ENCODE measurements at places on chromosomes 2 and 18.

GRCh38 chr18:31497836-31498573, at the start of gene DSG2:
Gene DSG2, plus strand, starts transcription at chr18:31498177. Its CDS starts 75 bp downstream, at chr18:31498252.
- DNase-seq = no peak

DNA sequence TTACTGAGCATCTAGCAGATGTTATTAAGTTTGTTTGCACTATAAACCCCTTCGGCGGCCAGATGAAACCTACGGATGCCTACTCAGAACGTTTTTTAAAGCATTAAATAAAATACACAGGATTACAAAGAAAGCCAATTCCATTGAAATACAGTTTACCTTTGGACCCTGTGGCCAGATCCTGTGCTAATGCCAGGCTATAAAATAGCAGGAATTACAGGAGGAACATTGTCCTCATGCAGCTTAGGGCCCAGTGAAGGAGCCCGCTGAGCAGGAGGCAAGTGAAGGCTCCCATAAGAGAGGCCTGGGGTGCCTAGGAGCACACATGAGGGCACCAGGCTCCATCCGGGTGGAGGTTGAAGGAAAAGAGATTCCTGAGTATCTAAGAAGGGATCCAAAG, 310.4 kb downstream of the MTX2 start:
- DNase-seq = no peak

DNA sequence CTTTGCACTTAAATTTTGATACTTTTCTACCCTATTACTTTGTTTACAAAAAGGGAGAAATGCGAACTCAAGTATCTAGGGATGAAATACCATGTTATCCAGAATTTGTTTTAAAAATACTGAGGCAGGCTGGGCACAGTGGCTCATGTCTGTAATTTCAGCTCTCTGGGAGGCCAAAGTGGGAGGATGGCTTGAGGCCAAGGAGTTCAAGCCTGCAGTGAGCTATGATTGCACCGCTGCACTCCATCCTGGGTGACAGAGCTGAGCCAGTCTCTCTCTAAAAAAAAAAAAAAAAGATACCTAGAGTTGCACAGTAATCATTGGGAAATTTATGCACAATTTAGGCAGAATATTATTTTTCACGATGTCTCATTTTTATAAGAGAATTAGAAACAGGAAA, 12.4 kb upstream of the VAPA start:
- no peak for DNase-seq

DNA sequence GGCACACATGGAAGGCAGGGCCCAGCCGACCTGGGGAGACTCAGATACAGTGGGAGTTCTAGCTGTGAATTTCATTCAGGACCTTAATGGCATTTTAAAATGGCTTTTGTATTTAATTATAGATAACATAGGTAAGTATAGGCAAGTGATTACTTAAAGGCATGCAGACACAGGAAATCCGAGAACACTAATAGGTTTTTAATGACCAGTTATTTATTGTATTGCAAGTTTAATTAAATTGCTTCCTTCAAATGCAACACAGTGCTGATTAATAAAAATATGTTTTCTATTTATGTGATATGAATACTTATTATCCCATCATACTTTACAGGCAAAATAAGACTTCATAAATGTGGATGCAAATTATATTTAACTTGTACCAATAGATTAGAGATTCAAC, 19.7 kb upstream of the SH3RF3 start:
- DNase-seq = no peak

DNA sequence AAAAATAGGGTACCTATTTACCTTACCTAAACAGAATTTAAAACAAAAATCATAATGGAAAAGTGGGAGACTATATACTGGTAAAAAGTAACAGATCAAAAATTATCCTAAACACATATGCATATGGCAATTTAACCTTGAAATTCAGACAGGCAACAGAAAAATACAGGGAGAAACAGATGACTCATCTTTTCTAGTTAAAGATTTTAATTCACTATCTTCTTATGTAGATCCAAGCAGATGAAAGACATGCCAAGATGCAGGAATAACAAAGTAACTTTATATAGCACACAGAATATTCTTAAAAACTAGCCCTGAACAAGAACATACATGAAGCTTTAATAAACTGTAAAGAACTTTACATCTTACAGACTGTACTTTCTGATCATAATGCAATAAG, 30.9 kb downstream of the PRPF40A start:
- DNase-seq = no peak

GRCh38 chr2:235898766-235899165, 269.4 kb downstream of the GBX2 start:
- DNase-seq = no peak

DNA sequence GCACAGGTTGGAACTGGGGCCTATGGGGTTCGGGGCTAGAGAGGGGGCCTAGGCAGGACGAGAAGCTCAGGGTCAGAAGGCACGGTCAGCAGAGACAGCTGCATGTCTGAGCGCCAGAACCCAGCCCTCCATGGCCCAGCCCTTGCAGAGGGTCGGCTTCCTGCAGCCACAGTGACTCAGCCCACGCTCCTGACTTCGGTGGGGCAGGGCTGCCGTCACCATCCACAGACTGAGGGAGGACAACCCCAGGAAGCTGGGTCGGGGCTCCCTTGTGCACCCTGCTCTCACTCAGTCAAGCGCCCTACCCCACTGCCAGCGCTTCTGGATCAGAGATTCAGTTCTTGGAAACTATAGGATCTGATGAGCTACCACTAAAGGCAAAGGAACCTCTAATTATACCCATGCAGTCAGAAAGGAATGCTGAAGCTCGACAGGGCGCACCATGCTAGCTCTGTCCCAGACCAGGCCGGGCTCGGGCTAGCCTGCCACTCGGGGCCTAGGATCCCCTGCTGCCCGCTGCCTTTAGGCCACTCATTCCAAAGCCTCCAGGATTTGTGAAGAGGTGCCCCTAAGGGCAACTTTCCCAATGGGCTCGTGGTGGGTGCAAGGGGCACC, 3.0 kb downstream of the ACTR1B start:
- DNase-seq = peak; percentile 69

GRCh38 chr2:170298115-170298514, 120.2 kb downstream of the MYO3B start:
- no peak for DNase-seq

GRCh38 chr2:152555048-152555447, 162.2 kb downstream of the PRPF40A start:
- no peak for DNase-seq

GRCh38 chr2:85607268-85608215, 4.3 kb downstream of the C2orf68 start:
- DNase-seq = no peak

- no peak for DNase-seq
Observed at GRCh38 chr2:228913176-228913575, 357.9 kb downstream of the PID1 start.

DNA sequence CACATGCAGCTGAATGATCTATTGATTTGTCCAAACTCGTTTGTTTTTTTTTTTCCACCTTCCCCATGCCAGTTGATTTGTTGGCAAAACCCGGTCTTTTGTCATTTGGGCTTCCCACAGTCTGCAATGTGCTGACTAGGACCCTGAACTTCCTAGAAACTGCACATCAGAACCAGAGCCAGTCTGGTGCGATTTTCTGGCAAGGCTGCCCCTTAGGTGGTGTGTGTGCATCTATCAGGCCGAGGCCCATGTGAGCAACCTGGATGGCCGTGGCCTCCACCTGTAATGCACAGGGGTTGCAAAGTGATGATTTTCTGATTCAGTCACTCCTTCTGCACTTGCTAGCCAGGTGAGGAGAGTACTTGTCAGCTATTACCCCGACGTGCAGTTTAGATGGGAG, 47.8 kb downstream of the NCK2 start:
- no peak for DNase-seq

DNA sequence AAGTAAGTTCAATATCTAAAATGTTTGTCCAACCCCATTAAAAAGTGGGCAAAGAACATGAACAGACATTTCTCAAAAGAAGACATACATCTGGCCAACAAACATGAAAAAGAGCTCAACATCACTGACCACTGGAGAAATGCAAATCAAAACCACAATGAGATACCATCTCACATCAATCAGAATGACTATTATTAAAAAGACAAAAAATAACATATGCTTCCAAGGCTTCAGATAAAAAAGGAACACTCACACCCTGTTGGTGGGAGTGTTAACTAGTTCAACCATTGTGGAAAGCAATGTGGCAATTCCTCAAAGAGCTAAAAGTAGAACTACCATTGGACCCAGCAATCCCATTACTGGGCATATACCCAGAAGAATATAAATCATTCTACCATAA, 931.1 kb downstream of the LRP1B start:
- DNase-seq = no peak

DNA sequence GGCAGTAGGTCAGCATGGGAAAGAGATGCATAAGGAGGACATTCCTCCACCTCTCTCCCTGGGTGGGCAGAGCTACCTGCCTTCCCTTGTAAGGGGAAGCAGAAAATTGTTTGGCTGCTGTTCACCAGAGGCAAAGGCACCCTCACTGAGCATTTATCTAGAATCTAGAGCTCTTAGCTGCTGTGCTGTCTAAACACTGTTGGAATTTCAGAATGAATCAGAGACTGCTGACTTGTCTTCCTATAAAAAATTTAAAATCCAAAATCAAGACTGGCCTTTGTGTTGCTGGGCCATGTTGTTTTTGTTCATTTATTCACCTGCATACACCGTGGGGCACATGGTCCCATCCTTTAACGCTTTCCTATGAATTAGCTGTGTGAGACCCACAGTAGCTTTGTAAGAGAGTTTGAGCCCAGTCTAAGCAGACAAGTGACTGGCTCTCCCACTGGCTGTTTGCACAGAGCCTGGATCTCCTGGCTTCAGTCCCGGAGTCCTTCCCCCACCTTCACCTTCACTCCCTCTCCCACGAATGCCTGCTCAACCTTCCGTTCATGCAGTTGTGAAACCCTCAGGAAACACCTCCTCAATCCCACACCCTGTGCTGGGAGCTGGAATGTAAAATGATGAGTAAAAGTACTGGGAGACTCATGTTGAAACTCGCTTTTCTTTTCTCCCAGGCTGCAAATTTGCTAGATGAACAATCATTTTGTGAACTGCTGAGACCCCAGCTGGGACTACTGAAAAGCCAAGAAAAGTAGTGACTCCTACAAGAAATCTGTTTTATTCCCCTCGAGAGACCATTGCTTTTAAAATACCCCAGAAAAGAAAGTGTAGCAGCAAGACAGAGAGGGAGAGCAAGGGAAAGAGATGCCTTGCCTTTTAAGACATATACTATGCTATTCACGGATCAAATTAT, 76.2 kb downstream of the FAM168B start:
- DNase-seq = no peak

GRCh38 chr2:51918113-51918512, 886.2 kb upstream of the NRXN1 start:
- DNase-seq = no peak

- DNase-seq = no peak
Observed at GRCh38 chr2:9473985-9474360, 378 bp upstream of the IAH1 start.

GRCh38 chr18:28151434-28151833, 25.5 kb downstream of the CDH2 start:
- no peak for DNase-seq

DNA sequence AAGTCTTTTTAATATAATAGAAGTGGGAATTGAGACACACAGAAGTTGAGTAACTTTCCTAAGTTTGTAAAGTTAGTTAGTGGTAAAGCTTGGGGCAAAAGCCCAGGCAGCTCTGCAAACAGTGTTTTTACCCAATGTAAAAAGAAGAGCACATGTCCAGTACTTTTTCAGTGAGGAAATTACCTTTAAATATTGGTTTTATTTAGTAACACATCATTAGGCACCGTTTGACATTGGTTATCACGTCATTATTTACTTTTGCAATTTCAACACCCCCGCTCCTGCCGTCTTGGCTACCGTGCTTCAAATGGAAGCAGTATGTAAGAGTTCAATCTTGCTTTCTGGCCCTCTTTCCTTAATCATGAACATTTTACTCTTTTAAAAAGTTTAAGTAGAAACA, 807.9 kb downstream of the EPHA4 start:
- no peak for DNase-seq

DNA sequence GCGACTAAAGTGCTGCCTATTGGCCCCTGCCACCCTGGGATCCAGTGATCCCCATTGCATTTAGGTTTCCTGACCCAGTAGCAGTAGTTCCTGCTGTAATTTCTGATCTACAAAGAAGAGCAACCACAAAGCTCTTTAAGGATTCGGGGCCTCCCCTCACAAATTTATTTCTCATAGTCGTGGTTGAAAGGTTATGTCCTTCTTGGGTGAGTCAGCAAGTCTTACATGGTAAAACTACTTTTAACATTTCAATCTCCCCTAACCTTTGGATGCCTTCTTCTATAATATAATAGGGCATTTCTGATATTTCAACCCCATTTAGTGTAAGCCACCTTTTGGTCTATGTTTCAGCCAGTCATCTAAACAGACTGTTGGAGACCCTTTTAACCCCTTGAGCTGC, 14.9 kb downstream of the PIKFYVE start:
- DNase-seq = no peak

DNA sequence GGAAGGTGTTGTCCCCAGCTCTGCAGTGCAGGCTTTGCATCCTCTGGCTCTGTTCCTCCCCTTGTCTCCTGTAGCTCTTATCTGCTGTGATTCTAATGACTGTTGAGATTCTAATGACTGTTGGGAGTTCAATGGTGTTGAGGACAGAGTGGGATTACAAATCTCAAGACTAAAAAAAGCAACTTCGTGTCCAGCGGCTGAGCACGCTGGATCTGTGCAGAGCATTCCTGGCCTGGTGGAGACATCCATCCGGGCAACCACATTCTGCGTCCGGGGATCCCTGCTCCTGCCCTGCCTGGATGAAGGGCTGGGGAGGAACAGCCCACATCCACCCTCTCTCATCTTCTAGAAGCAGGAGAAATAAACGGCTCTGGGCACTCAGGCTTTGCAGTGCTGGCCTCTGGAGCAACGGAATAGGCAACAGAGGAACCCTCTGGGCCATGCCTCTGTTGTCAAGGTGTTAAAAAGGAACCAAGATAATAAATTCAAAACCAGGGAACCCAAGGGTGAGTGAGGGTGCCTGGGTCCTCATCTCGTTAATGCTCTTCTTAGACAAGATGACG, 106.7 kb upstream of the ASB18 start:
- DNase-seq = no peak

- no peak for DNase-seq
Observed at GRCh38 chr18:5851998-5852397, 43.3 kb downstream of the TMEM200C start.

GRCh38 chr2:2699121-2699505, 368.0 kb upstream of the MYT1L start:
- DNase-seq = no peak

DNA sequence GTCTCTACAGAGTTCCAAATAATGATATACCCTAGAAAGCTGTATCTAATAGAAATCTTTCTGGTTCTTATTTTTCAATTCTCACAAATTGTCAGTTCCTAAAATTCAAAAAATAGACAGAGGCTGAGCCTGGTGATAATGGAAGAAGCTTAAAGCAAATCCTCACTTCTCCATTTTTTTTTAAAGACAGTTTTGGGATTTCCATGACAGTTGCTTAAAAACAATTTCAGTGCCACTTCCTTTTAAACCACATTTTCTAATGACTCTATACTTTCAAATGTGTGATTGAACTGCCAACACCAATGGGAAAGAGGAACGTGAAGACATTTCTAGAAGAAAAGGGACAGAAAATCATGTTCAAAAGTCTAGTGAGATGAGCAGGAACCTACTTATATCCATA, 4.0 kb downstream of the GKN2 start:
- no peak for DNase-seq

GRCh38 chr2:36409935-36410334, 54.4 kb downstream of the CRIM1 start:
- no peak for DNase-seq

Measured in coronary artery (tissue), 2 donors.